ENCODE measurements at places on chromosomes 4 and X. TPM values are rescaled to one million over a fixed set of nuclear protein-coding genes. Genes with fewer than 3 reads are reported as not detected.
A peak's percentile ranks its signal among the peaks of the same experiment; 100 is the strongest.

Gene MAGED4
- total RNA-seq = 0.60 TPM

GRCh38 chr4:19346636-19347035, 905.1 kb upstream of the SLIT2 start:
- DNase-seq = no peak

- DNase-seq = no peak
Measured at GRCh38 chr4:104870495-104871233, 276.0 kb upstream of the TET2 start.

- peak; percentile 48 for DNase-seq
Measured at GRCh38 chrX:154019633-154020528, at the start of gene IRAK1. Gene IRAK1 (minus strand): TSS chrX:154019902. CDS start chrX:154019812, 90 bp downstream.

GRCh38 chr4:41339812-41340809, 83.4 kb downstream of the UCHL1 start:
- no peak for DNase-seq

DNA sequence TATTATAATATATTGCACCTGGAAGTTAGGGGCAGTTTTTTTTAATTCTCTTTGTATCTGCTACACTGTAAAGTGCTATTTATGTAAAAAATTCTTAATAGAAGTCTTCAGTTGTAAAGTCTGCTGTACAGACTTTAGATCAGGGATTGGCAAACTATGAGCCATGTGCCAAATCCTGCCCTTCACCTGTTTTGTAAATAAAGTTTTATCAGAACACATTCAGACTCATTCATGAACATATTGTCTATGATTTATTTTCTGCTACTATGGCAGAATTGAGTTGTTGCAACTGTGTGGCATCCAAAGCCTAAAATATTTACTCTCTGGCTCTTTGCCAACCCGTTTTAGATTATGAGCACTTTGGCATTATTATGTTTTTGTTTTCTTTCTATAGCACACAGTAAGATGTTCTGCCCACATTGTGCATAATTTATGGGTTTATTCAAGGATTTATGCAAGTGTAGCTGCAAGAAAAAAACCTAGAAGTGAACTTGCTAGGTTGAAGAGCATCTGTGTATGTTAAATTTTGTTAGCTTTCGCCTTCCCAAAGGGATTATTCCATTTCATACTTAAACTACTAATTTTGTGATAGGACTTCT, 56.9 kb downstream of the CLCN3 start:
- no peak for DNase-seq

DNA sequence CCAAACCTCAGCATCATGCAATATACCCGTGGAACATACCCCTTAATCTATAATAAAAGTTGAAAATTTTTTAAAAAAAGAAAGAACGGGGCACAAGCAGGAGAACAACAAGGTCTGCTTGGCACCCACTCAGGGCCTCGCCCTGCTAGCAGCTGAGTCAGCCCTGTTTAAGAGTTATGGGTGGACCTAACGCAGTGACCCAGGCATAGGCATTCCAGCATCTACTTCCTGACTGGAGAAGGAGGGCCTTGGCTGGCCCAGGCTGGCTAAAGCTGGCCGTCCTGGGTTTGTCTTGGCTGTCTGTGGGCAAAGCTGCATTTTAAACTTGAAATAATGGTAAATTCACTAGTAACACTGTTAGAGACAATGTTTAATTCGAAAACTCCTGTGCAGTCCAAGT, 236.7 kb upstream of the PGRMC2 start:
- no peak for DNase-seq

Data from activated T-cell treated with anti-CD3 and anti-CD28 coated beads, Interleukin-2, amount 50 U/mL, for 4 hours (primary cell).